ENCODE measurements at places on chromosomes 4 and X. TPM values are rescaled to one million over a fixed set of nuclear protein-coding genes. Genes with fewer than 3 reads are reported as not detected.

Gene NUDT10
- total RNA-seq, result not detected

Gene TKTL1
- total RNA-seq, result not detected

Gene ZNF185
- 4.0 TPM for total RNA-seq

Gene CPLX1
- 2.7 TPM for total RNA-seq

Gene PNMA3
- 0.15 TPM for total RNA-seq

Gene NPFFR2
- not detected for total RNA-seq

Gene STATH
- total RNA-seq, result not detected

Gene SCRG1
- total RNA-seq, result not detected

- DNase-seq, result no peak
Observed at GRCh38 chr4:184313702-184314659, 96.3 kb upstream of the ENPP6 start.

DNA sequence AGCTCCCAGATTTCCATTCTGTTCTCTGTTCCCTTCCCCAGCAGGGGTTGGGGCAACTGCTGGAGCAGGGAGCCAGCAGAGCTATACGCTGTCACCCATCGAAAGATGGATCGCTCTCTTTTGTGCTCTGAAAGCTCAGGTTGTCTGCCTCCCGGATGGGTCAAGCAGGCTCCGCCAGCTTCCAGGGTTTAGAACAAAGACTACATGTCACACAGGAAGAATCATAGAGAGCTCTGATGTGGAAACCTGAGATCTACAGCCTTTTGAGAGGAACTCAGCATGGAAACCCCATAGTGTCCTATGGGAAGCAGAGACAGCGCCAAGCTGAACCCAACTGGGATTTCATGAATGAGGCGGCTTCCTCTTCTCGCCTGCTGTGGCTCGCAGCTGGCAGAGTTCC, 205.4 kb downstream of the HS3ST1 start:
- DNase-seq, result no peak

GRCh38 chrX:139187738-139188137, 342.8 kb upstream of the F9 start:
- DNase-seq, result no peak

GRCh38 chr4:61275241-61275640, 75.1 kb downstream of the ADGRL3 start:
- no peak for DNase-seq

DNA sequence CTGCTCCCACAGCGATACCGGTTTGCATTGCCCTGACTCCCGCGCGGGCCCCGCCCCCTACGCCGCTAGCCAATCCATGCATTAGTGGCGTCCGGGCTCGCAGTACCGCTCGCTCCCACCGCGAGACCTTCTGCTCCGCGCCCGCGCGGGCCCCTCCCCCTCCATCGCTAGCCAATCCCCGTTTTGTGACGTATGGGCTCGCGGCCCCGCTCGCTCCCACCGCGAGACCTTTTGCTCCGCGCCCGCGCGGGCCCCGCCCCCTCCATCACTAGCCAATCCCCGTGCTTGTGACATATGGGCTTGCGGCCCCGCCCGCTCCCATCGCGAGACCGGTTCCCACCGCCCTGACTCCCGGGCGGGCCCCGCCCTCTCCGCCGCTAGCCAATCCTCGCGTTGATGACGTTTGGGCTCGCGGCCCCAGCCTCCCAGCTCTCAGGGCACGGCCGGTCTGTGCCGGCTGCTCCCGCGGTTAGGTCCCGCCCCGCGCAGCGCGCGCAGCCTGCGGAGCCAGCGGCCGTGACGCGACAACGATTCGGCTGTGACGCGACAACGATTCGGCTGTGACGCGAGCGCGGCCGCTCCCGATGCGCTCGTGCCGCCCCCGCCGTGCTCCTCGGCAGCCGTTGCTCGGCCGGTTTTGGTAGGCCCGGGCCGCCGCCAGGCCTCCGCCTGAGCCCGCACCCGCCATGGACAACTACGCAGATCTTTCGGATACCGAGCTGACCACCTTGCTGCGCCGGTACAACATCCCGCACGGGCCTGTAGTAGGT, at the start of gene EMD:
TSS of gene EMD (plus strand) at position 497 of the 770 bp plus-strand sequence. CDS start at position 687, 190 bp downstream.
- DNase-seq, result peak; percentile 98

DNA sequence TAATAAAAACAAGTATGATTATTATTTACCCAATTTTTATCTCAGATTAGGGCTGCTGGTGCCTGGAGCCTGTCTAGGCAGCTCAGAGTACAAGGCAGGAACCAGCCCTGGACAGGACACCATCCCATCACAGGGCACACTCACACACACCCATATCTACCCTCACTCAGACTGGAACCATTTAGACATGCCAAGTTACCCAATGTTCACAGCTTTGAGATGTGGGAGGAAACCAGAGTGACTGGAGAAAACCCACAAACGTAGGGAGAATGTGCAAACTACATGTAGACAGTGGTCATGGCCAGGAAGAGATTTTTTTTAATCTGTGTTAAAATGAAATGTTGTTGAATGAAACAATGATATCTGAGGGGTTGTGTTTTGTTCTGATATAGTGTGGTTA, 35.7 kb upstream of the ADGRA3 start:
- no peak for DNase-seq

DNA sequence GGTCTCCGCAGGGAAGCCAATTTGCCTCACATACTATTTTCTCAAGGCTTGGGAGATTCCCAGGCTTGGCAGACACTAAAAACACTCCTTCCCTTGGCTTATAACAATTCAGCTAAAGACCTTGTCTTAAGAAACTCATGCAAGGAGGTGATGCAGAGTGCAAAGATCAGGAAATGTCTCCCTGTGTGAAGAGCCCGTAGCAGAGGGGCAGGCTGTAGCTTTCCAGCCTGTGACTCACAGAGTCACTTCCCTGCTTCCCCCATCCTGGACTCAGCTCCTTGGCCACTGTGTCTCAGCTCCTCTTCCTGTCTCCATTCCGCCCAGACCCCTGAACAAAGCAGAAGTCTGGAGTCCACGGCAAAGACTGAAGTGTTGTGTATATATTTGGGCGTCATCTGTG, 56.1 kb downstream of the KDR start:
- DNase-seq, result no peak

DNA sequence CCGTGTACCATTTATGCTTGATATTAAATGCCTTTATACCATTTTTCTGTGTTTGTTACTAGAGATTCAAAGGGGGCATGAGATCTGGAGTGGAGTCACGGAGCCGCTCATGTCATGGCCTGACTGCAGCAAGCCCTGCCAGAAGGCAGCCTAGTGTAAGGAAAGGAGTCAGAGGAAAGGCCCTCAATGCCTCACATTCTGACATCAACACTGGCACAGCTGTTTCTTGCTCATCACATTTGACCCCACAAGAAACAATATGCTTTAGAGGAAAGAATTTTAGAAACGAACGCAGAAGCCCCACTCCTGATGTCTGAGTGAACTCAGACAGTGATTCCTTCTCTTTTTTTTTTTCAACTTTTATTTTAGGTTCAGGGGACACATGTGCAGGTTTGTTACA, 322.4 kb upstream of the CPEB2 start:
- DNase-seq, result no peak

GRCh38 chr4:24770667-24771066, 24.7 kb upstream of the SOD3 start:
- no peak for DNase-seq

DNA sequence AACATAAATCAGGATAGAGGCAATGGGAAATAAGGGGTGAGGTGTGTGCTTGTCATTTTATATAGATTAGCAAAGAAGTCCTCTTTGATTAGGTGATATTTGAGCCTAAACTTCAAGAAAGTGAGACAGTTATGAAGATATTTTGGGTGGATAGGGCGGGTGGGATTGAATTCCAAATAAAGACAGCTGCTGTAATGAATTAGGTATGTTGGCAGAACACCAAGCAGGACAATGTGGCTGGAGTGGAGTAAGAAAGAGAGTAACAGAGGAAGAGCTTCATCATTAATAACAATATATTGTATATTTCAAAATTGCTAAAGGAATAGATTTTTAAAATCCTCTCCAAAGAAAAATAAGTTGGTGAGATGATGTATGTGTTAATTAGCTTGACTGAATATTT, 91.0 kb upstream of the CENPE start:
- DNase-seq, result no peak

DNA sequence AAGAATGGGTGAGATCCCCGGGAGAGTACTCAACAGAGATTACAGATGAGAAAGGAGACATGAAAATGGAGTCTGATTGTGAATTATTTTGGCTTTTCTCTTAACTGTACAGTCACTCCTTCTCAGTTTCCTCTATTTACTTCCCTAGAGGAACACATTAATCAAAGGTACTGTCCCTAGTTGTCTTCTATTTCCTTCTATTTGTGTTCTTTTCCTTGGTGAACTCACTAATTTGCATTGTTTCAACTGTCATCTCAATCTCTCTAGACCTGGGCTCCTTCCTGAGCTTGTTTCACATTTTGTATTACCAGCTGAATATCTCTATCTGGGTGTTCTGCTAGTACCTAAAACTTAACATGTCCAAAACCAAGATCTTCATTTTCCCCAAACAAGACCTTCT, 59.8 kb downstream of the ABCB7 start:
- no peak for DNase-seq

GRCh38 chrX:121036951-121037350, 10.5 kb upstream of the GLUD2 start:
- no peak for DNase-seq

DNA sequence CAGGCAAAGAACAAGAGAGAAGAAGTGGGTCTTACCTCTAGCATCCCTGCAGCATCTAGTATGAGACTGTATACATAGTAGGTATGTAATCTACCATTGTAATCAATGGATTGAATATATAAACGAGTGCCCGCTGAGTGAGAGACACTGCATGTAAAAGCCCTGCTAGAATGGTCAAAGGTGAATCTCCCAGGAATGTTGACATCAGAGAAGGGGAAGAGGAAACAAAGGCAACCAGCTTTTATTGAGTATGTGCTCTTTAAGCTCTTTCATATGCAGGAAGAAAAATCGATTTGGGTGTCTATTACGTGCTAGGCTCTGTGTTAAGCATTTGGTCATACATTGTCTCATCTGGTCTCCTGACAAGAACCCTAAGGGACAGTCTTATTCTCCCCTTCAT, 91.9 kb upstream of the KLHL13 start:
- no peak for DNase-seq

DNA sequence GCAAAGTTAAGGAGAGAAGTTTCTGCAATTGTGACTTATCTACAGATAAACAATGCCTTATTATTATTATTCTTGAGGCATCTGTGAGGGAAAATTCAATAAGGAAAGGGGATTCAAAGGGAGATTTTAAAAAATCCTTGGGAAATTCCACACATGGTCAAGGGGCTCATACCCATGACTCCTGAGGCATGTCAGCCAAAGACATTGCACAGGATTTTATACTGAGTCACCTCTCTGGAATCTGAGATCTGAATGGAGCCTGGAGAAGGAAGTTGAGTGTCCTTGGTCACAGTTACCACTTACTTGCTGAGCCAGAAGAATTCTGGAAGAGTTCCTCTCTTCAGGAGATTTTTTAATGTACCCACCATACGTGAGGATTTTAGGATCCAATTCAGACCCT, 14.4 kb upstream of the CXCL8 start:
- DNase-seq, result no peak

DNA sequence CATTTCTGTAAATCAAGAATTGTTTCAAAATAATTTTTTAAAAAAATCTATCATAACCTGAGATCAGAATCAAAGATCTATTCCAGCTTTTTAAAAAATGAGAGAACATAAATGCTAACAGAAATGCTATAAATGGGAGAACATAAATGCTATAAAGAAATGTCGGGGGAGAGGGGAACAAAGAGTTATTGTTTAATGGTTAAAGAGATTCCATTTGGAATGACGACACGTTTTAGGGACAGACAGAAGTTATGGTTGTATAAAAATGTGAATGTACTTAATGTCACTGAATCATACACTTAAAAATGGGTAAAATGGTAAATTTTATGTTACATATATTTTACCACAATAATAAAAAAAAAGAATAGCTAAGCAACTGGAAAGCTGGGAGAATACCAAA, 127.1 kb downstream of the ATRX start:
- no peak for DNase-seq

GRCh38 chr4:122012735-122013134, 60.9 kb upstream of the TRPC3 start:
- no peak for DNase-seq

GRCh38 chrX:19721726-19722370, 165.6 kb downstream of the SH3KBP1 start:
- no peak for DNase-seq

DNA sequence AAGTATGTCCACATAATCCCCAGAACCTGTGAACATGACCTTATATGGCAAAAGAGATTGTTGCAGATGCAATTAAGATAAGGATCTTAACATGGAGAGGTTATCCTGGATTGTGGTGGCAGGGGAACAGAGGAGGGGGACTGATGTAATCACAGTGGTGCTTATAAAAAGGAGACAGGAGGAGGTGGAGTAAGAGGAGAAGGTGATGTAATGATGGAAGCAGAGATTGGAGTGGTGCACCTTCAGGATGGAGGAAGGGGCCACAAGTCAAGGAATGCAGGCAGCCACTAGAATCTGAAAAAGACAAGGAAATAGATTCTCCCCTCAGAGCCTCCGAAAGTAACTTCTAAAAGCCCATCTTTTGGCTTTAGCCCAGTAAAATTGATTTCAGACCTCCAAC, 388.4 kb downstream of the BCOR start:
- no peak for DNase-seq

Measured in left colon (tissue), 2 donors.